NCI-H460 (cell line): ENCODE measurements at places on chromosomes 1 and 21.

- DNase-seq = no peak
These were observed 16.3 kb upstream of the GADD45A start for GRCh38 chr1:67668660-67669059.

- DNase-seq = no peak
These were observed at the start of gene TNFRSF18 for GRCh38 chr1:1206376-1206965. Gene TNFRSF18 (minus strand): TSS chr1:1206592. CDS start chr1:1206571, 21 bp downstream.

DNA sequence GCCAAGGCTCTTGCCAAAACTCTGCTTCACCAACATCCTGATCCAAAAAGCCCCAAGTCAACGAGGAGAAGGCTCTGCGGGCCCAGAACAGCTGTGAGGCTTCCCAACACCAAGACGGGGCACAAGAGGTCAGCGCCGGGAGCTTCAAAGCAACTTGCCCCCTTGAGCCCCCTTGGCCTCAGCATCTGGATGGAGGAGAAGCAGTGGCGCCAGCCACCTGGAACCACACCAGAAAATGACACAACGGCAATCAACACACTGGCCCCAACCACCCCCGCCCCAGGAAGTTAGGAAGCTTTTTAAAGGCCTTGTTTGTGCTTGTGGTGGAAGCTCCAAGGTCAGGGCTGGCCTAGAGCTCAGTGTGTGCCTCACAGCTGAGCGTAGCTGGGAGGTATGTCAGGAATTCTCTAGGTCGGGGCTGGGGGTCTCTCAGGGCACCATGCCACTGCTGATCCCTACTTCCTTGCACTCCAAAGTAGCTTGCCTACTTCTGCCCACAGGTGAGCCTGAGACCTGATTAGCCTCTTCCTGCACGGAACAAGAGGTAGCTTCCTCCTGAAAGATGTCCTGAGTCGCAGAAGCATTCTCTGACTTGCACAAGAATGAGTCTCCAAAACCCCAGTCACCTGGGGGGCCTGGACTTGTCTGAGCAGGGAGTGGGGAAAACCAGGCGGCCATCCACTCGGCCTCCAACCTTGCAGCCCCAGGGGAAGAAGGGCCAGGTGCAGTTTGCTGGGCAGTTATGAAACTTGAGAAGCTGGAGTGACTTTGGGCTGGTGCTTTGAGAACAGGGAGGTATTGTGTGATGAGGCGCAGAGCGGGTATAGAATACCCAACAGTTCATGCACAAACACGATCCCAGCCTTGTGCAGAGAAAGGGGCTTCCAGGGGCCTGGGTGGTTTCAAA lies 9.7 kb upstream of the SRP9 start:
- no peak for DNase-seq

DNA sequence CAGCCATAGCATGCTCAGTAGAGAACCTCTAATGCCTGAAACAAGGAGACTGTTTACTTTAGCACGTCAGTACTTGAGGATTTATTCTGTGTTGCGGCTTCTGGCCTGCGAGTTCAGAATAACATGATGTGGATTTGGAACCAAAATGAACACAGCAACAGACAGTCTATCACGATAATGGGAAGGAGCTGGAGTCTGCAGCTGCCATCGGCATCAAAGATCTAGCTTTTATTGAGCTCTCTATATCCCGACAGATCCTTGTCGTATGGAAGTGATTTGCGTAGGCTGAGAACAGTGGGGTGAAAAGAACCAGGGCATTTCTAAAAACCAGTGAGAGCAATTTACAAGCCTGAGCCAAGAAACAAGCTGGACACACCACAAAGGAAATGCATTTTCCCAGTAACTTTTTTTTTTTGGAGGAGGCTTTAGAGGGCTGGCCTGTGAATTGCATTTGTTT lies 294.2 kb downstream of the KIF26B start:
- no peak for DNase-seq

DNA sequence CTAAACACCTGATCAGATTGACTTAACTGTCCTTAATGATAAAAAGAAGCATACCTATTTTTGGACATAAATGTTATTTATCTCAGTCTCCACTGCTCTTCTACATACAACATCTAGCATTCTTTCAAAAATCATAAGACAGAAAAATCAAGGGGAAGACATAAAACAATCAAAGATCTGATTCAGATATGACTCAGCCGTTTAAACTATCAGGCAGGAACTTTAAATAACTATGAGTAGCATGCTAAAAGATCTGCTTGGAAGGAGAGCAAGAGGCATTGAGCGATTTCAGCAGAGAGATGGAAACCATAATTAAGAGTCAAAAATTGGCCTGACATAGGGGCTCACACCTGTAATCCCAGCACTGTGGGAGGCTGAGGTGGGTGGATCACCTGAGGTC lies 27.2 kb upstream of the SLC22A15 start:
- DNase-seq = no peak

- DNase-seq = no peak
These were observed 325.2 kb upstream of the POGK start for GRCh38 chr1:166514067-166514466.

DNA sequence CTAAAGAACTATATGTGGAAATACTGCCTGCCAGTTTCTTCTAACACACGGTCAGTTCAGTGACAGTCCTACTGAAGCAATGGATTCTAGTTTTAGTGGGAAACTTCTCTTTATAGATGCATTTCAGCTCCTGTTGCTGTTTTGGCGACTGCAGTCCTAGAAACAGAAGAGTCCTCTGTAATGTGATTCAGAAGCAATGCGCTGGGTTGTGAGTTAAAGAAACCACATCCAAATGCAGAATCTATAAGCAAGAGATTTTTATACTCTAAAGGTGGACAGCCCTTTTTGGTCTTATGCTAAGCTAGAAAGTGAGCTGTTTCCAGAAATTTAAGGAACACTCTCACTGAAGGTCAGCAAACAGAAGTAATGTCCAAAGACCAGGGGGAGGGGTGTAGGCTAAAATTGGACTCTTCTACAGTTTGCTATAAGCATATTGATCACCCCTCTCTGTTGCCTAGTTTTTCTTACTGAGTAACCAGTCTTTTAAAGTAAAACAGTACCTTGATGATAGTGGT lies 30.8 kb downstream of the DUSP10 start:
- DNase-seq = no peak

DNA sequence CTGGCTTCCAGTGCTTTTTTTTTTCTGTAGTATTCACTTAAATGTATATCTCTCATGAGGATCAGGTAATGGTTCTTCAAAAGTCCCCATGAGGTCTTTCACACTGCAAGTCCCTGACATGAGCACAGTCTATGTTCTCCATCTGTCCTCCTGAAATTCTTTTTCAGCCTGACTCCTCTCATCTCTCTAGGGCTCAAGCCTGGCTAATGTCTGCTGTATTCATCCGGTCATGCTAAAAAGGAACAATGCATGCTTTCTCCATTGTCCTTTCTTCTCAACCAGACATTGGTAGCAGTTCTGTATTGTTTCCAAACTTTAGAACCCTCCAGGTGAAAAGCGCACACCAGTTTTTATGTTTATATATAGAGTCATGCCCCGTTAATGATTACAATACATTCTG lies 368.3 kb upstream of the OLFM3 start:
- no peak for DNase-seq

DNA sequence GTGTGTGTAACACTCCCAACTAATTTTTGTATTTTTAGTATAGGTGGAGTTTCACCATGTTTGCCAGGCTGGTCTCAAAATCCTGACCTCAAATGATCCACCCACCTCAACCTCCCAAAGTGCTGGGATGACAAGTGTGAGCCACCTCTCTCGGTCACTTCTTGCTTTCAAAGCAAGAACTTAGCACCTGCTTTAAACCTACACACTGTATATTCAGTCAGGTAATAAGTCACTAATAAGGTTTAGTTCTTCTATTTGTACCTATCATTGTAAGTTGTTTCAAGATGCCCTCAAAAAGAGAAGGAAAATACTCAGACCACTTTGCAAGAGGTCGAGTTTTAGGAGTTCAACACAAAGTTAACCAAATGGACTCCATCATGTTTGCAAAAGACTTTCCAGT lies 431.3 kb downstream of the MRPL39 start:
- no peak for DNase-seq

DNA sequence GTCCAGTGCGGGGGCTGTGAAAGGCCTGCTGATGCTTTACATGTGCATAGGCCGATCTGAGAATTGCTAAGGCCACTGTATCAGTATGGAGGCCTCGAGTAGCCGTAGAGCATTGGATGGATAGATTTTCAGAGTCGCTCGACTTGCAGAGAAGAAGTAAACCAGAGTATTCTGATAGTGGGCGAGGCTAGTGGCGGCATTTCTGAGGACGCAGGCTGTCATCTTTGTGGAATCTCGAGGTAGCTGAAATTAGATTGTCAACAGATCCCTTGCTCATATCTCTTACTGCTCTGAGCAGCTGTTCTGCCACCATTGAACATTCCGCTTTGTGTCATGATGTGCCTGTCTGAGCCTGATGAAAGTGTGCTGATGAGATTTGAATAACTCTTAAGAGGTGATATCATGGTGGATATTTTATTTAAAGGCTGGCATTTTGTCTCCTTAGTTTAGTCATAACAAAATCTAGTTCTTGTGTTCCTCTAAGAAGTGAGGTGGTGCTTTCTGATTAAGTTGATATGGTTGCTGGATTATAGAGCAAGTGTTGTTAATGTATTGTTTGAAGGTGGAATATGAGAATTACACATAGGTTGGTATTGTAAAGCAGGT lies 1.5 kb downstream of the KIF1B start:
- no peak for DNase-seq

DNA sequence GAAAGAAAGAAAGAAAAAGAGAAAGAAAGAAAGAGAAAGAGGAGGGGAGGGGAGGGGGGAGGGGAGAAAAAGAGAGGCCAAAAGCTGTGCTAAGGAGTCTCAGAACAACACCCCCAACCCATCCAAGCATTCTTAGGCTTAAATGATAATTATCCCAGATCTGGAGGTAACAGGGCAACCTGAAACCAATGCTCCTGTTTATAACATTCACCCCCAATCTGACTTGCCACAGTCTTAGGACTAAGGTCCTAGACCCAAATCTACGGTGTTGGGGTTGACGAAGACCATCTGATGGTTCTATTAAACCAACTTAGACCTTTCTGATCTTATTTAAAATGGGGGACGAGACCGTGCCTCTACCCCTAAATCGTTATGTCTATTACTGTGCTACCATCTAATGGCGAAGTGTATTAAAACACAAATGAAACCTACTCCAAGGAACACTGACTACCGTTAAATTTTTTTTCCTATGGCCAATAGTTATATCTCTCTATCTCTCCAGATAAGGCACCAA lies 119.3 kb upstream of the CDC42BPA start:
- DNase-seq = peak; percentile 81

DNA sequence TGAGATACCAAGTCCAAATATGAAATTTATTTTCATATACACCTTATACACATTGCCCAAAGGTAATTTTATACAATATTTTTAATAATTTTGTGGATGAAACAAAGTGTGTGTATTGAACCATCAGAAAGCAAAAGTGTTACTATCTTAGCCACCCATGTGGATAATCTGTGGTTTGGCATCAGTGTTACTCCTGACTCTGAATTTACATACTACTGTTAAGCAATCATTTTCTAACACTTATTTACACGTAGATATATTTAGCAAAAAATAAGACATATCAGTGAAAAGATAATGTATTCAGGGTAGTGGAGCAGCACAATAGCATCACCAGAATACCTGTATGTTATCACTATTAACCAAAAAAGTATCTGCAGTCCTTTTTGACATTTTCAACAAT lies 23.8 kb downstream of the DENND2D start:
- DNase-seq = no peak

DNA sequence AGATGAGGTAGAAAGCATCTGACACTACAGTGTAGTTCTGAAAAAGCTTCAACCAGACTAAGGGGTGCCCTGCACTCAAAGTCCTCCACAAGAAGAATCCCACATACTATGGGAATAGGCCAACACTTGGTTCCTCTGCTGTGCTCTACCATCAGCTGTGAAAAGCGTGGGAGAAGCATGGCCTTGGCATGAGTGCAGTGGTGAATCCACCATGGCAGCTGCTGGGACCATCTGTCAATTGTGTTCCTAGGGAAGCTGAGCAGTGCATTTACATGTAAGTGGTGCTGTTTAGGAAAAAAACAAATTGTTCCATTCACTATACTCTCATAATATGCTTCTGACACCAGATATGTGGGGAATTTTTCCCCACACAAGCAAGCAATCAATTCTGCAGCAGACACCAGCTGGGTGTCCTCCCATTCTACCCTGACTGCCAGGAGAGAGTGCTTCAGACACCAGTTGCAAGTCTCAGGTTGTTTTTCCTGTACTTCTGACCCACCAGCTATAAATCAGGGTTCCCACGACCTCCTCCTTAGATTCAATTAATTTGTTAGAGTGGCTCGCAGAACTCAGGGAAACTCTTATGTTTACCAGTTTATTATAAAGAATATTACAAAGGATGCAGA lies 230.8 kb upstream of the CHRM3 start:
- DNase-seq = no peak

DNA sequence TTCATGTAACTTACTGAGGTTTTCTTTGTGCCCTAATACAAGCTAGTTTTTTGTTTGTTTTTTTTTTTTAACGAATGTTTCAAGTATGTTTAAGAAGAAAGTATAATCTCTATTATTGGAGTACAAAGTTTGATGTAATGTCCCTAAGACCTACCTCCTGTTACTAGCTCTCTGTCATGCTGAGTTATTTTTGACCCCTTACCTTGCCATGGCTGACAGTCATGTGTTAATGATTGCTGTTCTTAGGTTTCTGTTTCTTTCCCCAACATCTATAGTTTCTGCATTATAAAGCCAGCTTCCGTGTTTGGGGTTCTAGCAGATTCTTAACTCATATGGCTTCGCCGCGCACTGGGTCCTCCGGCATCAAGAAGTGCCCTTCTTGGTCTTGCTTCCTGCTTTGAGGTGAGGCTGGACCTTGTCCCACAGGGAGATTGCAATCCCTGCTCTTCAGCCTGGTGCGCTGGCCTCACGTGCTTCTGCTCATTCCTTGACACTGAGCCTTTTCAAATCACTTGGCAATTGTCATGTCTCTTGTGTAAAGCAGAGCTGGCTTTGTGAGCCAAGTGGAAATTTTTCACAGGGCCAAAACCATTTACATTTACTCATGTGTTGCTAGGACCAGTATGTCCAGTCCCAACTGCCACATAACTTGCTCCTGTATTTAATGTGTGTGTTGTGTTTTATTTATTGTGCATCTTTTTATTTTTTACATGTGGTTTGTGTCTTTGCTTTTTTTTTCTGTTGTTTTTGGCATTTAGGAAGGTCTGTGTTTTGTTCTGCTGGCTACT lies 135.0 kb upstream of the COL6A1 start:
- no peak for DNase-seq

DNA sequence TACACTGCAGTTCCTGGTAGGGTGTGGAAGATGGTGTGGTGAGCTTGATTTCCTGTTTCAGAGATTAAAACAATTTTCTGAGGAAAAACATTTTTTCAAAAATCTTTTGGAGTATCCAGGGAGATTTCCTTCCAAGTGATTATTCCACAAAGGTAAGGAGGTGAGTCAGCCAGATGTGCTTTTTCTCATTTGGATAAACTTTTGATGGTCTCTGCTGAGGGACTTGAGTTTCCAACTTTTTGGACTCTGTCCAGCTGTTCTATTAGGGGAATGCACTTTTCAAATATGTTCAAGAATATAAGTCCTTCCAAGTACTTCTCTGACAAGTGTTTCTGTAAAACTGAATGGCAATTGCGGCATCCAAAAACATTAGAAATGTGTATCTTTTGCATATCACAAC lies 628.8 kb upstream of the ADAMTS5 start:
- no peak for DNase-seq

DNA sequence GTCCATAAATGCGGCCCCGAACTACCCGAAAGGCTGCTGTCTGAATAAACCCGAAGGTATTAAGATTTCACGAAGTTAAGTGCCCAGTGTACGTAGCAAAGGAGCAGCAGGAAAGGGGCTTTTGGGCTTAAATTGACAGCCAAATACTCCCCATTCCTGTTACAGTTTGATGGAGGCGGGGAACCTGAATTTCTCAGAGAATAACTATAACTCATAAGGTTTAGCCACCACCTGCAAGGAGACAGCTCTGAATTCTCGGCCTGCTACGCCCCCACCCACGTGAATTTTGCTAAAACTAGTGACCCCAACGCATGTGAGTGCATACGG lies 5.2 kb downstream of the GFI1 start:
- no peak for DNase-seq
